ENCODE measurements at places on chromosomes 2 and 18.

DNA sequence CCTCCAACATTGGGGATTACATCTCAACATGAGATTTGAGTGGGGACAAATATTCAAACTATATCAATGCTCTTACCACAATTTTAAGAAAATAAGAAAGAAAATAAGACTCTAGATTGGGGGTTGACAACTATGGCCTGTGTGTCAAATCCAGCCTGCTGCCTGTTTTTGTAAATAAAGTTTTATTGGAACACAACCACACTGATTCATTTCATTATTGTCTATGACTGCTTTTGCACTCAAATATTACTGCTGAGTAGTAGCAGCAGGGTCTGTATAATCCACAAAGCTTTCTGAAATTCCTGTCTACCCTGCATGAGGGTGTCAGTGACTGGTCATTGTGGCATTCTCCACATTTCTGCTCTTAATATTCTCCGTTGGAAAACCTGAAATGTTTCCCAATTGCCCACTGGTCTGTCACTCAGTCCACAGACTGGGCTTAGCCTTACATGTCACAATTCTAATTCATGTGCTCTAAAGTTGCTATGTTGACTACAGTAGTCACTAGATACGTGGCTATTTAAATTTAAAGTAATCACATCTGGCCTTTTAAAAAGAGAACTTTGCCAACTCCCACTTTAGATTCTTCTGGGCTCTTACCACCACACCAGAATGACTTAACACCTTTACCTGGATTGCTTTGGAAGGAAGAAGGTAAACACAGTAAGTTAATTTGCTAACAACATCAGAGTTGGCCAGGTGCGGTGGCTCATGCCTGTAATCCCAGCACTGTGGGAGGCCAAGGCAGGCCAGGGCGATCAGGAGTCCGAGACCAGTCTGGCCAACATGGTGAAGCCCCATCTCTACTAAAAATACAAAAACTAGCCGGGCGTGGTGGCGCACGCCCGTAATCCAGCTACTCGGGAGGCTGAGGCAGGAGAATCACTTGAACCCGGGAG is 86.9 kb downstream of the CLHC1 start:
- DNase-seq: no peak

- DNase-seq: no peak
These were observed 120.2 kb downstream of the MYO3B start for GRCh38 chr2:170298115-170298514.

DNA sequence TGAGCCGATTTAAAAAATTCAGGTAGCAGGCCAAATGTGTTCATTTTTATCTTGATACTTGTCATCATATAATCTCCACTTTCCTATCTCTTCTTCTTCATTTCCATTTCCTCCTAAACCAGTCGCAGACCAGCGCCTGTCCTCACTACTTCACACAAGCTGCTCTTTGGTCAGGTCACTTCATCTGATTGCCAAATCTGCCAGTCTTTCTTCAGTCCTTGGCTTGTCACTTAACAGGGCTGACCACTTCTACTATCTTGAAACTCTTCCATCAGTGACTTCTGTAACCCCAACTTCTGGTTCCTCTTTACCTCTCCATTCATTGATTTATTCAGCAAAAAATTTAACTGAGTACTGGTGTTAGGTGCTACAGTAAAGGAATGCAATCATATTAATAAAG is 18.0 kb upstream of the SPRED2 start:
- no peak for DNase-seq

- no peak for DNase-seq
These were observed 1626.2 kb downstream of the LRP1B start for GRCh38 chr2:140504601-140505000.

DNA sequence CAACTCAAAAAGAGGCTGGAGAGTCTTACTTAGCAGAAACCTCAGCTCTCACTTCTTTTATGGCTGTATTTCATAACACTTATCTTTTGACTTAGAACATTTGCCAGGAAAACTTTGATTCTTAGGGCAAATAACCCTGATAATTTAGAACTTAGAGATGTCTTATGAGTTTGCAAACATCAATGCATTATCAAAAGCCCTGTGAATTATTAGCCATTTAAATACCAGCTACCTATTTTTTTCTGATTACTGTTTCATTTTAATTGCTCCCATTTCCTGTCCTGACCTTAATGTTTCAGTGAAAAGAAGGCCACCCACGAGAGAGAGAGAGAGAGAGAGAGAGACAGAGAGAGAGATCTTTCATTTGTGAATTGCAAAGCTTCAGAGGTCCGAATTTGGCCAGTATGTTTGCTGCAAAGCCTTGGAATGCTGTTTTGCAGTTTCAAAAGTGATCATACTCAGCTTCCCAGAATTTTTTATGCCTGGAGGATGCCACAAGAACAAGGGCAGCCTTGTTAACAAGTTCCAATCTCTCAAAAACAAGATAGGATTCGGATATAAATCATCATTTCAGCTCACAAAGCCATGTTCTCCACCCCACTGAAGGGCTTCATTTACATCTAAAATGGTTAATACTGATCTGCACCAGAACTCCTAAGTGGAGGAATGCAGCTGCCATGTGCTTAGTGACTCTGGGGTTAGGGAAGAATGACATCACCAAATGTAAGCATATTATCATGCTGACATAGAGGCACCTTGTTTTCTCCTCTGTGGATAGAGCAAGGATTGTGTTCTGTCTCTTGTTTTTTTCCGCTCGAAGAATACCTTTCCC is 478.2 kb downstream of the ARHGAP15 start:
- DNase-seq: no peak

DNA sequence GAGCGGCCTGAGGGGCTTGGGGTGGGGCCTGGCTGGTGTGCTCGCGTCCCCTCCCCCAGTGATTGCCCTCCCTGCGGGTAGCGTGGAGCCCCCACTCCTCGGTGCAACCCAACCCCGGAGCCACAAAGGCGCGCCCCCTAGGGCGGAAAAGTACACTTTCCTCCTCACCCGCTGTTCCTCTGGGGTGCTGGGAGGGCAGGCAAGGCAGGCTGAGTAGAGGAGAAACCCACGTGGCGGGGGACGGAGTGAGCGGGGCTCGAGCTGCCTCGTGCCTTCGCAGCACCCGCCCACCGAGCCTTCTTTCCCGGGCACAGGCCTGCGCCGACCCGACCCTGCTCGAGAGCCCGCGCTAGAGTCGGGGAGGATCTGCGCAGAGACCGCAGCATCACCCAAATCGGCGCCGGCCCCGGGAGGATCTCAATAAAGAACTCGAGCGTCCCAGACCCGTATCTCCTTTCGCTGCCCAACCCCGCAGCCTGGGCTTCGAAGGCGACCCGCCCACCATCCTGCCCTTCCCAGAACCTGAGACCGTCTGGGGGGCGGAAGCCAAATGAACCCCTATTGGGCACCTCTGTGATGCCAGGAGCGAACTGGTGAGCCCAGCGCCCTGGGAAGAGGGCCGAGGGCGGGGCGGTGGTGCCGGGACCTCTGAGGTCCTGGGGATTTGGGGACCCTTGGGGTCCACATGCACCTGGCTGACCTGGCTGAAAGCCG is 1.5 kb downstream of the UCN start:
- DNase-seq: no peak

All from activated CD8-positive, alpha-beta memory T cell treated with anti-CD3 and anti-CD28 coated beads for 4 hours (primary cell).